ENCODE measurements at places on chromosomes 3 and 15. TPM values are rescaled to one million over a fixed set of nuclear protein-coding genes. Genes with fewer than 3 reads are reported as not detected.

PSMA4 gene
- 565 TPM for total RNA-seq

ZIC4 gene
- total RNA-seq = 0.17 TPM

IDH2 gene
- total RNA-seq = 56.1 TPM

ZFYVE19 gene
- total RNA-seq = 25.2 TPM

SNX22 gene
- not detected for total RNA-seq

CMTM7 gene
- total RNA-seq = 12.4 TPM

PLCD1 gene
- 1.7 TPM for total RNA-seq

IGF2BP2 gene
- 44.6 TPM for total RNA-seq

APBA2 gene
- total RNA-seq = 21.5 TPM

CIDEC gene
- total RNA-seq = not detected

IGSF11 gene
- total RNA-seq = 0.11 TPM

VEPH1 gene
- 87.1 TPM for total RNA-seq

GPR62 gene
- total RNA-seq = not detected

OXTR gene
- total RNA-seq = 0.63 TPM

MCF2L2 gene
- total RNA-seq = 0.09 TPM

C15orf62 gene
- not detected for total RNA-seq

OR5K3 gene
- total RNA-seq = not detected

SAMMSON gene
- total RNA-seq = not detected

FMN1 gene
- 5.7 TPM for total RNA-seq

C2CD4A gene
- not detected for total RNA-seq

POLG gene
- total RNA-seq = 35.0 TPM

CPN2 gene
- not detected for total RNA-seq

FBXO40 gene
- total RNA-seq = not detected

TMCO5A gene
- not detected for total RNA-seq

PLA2G4E gene
- total RNA-seq = not detected

CPNE9 gene
- not detected for total RNA-seq

CLSTN2 gene
- total RNA-seq = 0.86 TPM

EIF4E3 gene
- 0.83 TPM for total RNA-seq

IL12A gene
- total RNA-seq = not detected

ATP13A5 gene
- 0.30 TPM for total RNA-seq

CHSY1 gene
- 26.6 TPM for total RNA-seq

CCR9 gene
- not detected for total RNA-seq

EPHB3 gene
- 1.4 TPM for total RNA-seq

XXYLT1 gene
- 20.9 TPM for total RNA-seq

All from Daoy (cell line).